Ureter (tissue), 1 donor: ENCODE measurements at places on chromosomes 4 and X.

DNA sequence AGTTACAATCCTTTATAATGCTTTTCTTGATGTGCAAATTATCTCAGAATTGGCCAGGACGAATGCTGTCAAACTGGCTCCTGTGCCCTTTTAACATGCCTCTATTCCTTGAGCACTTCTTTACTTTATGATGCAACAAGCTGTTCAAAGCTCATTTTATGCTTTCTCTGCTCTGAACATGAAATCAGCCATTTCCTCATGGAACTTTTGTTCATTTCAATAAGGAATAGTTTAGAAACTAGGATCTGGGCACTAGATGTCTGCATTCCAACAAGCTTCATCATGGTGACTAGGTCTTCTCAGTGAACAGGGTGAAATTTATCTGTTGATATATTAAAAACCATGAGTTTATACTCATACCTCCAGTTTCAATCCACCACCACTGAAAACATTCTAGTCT lies 87.3 kb upstream of the TEX13A start:
- no peak for DNase-seq

- no peak for DNase-seq
Observed at GRCh38 chr4:145865274-145865941, 73.2 kb downstream of the ZNF827 start.

- DNase-seq = peak; percentile 80
Observed at GRCh38 chrX:10119399-10119990, 37.3 kb upstream of the CLCN4 start.

- DNase-seq = no peak
Observed at GRCh38 chr4:99506781-99507180, 4.0 kb upstream of the C4orf17 start.

DNA sequence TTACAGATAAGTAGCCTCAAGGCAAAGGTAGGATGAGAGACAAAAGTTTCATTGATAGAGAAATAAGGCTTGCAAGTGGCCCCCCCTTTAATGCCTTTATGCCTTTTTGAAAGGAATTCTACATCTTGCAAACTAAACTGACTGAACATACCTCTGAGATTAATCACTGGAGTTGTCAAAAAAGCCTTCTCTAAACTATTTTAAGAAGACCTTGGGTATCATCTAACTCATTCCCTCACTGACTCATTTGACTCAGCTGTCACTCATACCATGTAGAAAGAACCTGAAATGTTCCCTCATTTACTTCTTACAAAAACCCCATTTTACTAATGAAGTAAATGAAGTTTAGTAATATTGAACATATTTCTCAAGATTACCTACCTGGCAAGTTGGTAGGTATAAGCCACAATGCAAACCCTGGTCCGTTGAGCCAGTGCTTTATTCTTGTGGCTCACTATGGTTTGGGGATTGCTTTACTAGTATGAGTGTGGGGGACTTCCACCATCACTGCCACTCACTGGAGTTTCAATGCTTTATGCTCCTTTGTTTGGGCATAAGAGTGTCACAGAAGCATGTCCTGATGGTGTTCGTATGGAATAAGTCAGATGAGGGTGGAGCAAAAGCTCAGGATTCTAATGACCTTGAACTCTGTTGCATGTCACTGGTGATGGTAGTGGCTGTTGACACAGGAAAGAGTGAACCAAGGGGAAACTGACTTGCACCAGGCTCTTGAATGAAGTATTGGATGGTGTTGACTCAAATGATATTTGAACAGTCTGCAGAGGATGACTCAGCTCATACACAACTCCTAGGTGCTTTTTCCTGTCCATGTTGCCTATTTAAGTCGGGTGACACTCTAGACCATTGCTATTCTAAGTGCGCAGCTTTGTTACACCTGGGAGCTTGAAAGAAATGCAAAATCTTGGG lies 305.5 kb upstream of the EMCN start:
- no peak for DNase-seq

GRCh38 chr4:107243141-107243781 lies 207.1 kb upstream of the DKK2 start:
- peak; percentile 63 for DNase-seq

GRCh38 chr4:178174756-178175155 lies 732.5 kb upstream of the AGA start:
- no peak for DNase-seq

- no peak for DNase-seq
Observed at GRCh38 chr4:174707051-174707676, 121.9 kb downstream of the GLRA3 start.

- DNase-seq = no peak
Observed at GRCh38 chrX:50448565-50448964, 22.1 kb downstream of the DGKK start.
